ENCODE measurements at places on chromosomes 12 and 14.

DNA sequence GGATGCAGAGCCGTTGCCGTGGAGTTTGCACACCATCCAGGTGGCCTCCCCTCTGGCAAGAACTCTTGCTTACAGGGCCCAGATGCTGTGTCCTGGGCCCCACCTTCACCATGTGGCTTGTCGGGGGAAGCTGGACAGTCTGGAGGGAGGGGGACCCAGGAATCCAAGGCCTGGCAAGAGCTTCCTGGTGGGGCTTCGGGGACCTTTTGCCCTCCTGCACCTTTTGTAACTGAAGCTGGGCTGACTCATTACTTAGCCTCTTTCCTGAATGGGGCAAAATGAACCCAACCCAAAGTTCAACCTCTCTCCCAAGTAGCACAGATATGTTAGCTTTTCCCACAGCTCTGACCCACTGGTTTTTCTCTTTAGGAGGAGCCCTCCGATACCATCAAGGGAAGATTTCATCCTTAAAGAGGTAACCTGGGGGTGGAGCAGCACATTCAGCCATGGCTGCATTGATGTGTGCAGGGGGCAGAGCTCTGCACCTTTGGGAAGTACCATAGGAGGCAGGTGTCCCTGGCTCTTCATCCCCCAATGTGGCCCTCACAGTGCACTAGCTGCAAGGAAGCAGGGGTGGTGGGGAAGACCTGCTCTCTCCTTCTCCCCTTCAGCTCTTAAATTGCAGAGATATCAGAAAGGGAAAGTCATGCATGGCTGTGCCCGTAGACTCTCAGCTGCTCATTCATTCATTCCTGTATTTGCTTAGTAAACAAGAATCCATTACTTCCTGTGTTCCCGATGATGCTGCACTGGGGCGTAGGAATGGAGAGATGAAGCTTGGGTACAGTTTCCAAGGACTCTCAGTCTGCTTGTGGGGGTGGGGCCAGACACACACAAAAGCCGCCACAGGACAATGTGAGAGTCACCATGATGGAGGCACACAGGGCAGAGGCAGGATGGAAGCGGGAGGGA is 13.0 kb downstream of the MVK start:
- DNase-seq = no peak

DNA sequence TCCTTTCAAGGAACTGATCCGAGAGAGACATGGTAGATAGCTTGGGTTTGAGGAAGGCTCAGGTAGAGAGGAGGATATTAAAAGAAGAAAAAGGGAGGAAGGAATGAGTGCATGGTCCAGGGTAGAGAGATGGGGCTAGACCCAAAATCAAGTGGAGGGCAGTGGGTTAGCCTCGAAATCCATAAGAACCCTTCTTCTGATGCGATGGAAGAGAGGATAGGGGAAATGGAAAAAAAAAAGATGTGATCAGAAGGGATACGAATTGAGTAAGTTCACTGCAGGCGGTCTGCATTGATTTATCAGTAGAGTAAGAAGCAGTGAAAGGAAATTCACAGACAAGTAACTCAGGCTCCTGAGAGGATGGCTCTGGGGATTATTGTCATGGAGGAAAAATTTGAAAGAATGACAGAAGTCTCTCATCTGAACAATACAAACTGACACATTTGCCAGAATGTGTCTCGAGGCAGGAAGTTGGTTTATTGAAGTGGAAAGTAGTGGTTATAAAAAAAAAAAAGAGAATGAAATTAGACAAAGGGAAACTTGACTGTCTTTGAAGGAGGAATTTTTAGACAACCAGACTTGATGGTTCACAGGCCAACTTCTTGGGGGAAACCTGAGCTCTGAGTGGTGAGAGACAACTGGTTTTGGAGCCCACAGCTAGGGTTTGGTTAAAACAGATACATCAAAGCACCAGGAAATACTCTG is 10.2 kb downstream of the PPFIBP1 start:
- DNase-seq = peak; percentile 82

GRCh38 chr12:19248929-19249602 is 119.5 kb downstream of the PLEKHA5 start:
- no peak for DNase-seq

GRCh38 chr14:31770271-31770670 is 209.1 kb downstream of the NUBPL start:
- no peak for DNase-seq

GRCh38 chr12:1993341-1993740 is 10.9 kb downstream of the DCP1B start:
- DNase-seq = peak; percentile 64

GRCh38 chr12:67078957-67079356 is 190.2 kb upstream of the CAND1 start:
- no peak for DNase-seq

GRCh38 chr12:57739387-57739786 is 845 bp upstream of the AGAP2 start:
- no peak for DNase-seq

- no peak for DNase-seq
These were observed 16.6 kb downstream of the NOXRED1 start for GRCh38 chr14:77406718-77407117.

GRCh38 chr14:38887696-38888095 is 215.3 kb downstream of the SEC23A start:
- no peak for DNase-seq

DNA sequence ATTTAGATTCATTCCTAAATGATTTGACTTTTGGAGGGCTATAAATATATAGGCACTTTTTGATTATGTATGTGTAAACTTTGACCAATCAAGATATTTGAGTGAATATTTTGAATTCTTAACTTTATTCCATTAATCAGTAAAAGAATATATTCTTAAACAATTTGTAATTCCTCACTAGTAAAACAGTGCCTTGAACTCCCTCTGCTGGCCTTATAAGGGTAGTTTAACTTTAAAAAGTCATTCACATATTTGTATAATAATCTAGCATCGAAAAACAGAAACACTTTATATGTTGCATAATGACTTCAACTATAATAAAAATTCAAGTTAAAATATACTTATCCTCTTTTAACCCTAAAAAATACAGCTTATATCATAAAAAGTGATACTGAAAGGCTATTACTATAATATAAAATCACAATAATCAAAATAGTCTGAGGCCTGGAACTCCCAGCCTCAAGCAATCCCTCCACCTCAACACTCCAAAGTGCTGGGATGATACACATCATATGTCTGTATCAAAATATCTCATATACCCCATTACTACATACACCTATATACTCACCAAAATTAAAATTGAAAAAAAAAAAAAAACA is 31.2 kb downstream of the CCDC59 start:
- peak; percentile 34 for DNase-seq

Data from myocyte (in vitro differentiated cells).